Activated CD8-positive, alpha-beta T cell treated with anti-CD3 and anti-CD28 coated beads for 36 hours (primary cell): ENCODE measurements at places on chromosomes 2 and 18.
A peak's percentile ranks its signal among the peaks of the same experiment; 100 is the strongest.

GRCh38 chr2:162972383-162972782, 133.8 kb upstream of the KCNH7 start:
- DNase-seq, result no peak

- no peak for DNase-seq
Measured at GRCh38 chr2:171788316-171788993, 101.2 kb downstream of the DYNC1I2 start.

DNA sequence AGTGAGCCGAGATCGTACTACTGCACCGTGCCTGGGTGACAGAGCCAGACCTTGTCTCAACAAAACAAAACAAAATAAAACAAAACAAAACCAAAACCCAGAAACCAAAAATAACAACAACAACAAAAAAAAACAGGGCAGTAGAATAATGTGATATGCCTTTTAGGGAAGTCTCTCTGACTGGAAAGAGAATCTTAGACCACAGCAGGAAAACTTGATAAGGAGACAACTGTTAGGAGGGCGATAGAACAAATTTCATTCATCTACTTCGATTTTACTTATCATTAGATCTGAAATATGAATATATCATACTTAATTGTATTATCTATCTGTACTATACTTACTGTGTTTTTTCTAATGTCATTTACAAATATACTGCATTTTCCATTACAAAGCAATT, 109.0 kb upstream of the CNTNAP5 start:
- no peak for DNase-seq

- DNase-seq, result no peak
Measured at GRCh38 chr2:68463287-68463877, 3.7 kb downstream of the FBXO48 start.

DNA sequence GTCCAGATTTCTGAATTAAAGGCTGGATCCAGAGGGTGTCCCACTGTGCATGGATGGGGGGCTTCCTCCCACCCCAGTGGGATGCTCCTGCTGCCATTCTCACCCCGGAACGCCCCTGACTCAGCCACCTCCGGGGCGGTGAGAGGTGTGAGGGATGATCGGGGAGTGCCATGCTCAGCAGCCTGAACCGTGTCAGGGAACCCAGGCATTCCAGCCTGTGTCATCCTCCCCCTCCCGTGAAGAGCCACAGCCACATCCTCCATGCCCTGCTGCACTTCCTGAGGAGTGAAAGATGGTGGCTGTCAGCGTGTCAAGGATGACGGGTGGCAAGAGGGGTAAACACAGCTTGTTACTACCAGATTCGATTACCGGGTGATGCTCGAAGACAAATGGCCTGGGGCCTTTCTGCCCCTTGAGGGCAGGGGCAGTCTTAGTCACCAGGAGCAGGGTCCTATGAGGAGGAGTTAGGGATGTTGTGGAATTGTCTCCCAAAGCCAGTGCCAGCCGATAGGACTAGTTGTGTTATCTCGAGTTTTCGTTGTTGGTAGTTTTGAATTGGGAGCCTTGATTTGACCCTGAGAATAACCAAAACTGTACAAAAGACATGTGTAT, 80.8 kb downstream of the TCF7L1 start:
- no peak for DNase-seq

DNA sequence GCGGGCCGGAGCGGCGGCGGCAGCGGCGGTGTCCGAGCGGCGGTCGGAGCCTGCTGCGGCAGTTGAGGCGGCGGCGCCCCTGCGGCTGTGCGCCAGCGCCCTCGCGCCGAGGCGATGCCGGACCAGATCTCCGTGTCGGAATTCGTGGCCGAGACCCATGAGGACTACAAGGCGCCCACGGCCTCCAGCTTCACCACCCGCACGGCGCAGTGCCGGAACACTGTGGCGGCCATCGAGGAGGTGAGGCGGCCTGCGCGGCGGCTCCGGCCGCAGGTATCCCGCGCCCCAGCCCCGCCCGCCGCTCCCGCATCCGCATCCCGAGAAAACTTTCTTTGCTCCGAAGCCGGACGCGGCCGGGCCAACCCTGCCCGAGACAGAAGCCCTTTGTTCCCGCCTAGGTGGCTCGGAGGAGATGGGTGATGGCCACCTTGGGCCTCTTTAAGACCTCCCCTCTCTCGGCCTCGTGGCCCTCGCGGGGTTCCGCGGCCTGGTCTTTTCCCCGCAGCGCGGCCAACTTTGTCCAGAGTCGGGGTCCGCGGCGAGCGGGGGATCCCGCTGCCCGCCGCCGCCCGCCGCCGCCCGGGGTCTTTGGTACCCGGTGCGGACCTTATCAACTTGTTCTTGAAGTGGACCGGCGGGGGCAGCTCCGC, 504 bp downstream of the ASAP2 start:
- DNase-seq, result no peak

GRCh38 chr18:45248240-45248903, 366.9 kb upstream of the SLC14A2 start:
- no peak for DNase-seq

DNA sequence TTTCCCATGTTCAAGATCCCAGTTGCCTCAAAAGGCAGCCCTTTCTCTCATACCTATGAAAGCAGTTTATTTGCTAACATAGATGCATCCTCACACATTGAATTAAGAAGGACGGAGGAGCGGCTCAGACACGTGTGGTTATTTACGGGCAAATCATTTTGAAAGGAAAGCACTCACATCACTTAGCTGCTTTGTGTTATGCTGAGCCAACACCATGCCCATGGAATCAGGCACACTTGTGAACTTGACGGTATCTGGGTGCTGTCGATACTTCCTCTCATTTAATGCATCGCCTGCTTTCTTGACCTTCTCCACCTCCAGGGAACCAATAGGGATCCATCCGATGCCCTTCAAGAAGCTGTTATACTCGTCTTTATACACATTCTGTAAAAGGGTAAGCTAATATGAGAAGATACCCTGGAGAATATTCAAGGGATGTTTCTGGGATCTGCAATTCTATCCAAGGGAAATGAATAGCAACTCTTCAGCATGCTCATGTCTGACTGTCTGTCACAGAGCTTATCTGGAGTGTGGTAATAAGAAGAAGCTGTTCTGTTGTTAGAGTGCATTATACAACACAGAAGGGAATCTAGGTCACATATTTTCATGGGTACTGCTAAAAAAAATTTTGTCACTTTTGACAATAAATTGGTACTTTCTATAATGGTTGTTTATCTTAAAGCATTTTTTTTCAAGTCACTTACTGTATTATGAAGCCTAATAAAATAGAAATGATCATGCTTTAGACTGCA, 63.3 kb downstream of the NEB start:
- no peak for DNase-seq

- DNase-seq, result peak; percentile 27
Measured at GRCh38 chr2:189347540-189347939, 93.7 kb upstream of the WDR75 start.

DNA sequence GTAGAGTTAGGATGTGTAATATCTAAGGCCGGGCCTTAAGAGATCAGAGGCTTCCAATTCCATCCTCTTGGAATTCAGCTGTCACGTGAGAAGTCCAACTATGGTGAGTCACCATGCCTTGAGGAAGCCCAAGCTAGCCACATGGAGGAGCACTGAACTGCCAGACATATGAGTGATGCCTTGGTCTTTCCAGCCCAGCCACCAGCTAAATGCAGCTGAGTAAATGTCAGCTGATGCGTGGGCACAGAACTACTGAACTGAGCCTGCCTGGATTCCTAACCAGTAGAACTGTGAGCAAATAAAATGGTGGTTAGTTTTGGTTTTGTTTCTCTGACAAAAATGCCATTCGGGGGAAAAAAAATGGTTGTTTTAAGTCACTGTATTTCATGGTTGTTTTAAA, 153.7 kb upstream of the SERTAD2 start:
- peak; percentile 88 for DNase-seq
